Renal pelvis (tissue), 12 donors: ENCODE measurements at places on chromosomes 5 and 9. TPM values are rescaled to one million over a fixed set of nuclear protein-coding genes. Genes with fewer than 3 reads are reported as not detected.

DNA sequence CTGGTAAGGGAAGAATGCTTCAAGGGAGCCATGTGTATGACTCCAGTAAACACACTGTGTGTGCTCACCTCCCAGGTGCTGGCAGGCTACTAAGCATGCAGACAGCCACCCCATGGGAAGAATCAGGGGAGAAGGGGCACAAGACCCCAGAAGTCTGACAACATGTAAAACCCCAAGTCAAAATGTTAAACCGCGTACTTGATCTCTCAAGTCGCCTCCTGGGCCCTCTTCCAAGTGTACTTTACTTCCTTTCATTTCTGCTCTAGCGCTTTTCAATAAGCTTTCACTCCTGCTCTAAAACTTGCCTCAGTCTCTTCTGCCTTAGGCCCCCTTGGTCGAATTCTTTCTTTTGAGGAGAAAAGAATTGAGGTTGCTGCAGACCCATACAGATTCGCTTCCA is 31.3 kb downstream of the DAPK1 start:
- DNase-seq: no peak

DNA sequence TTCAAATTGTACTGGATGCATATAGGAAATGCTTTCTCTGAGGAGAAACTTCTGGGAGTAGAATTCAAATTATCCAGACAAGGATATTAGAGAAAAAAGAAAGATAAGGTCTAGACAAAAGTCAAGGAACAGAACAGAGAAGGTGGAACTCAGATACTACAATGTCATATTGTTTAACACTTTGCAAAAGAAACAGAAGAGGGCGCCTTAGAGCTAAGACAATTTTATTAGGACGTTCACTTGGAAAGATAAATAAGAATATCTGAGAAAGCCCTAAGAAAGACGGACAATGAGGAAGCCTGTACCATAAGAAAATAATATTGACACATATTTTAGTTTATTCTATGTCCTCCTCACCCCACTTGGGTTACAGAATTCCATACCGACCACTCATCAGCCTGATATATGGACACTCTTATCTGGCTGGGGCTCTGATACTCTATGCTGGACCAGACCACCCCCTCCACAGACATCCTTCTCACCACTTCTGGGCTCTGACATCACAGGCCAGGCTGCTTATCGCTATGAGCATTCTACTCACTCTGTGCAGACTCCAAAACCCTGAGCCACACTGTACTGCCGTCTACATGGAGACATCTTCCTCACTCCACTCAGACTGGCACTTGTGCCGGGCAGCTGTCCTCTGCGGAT is 9.1 kb upstream of the AK3 start:
- peak; percentile 36 for DNase-seq

DNA sequence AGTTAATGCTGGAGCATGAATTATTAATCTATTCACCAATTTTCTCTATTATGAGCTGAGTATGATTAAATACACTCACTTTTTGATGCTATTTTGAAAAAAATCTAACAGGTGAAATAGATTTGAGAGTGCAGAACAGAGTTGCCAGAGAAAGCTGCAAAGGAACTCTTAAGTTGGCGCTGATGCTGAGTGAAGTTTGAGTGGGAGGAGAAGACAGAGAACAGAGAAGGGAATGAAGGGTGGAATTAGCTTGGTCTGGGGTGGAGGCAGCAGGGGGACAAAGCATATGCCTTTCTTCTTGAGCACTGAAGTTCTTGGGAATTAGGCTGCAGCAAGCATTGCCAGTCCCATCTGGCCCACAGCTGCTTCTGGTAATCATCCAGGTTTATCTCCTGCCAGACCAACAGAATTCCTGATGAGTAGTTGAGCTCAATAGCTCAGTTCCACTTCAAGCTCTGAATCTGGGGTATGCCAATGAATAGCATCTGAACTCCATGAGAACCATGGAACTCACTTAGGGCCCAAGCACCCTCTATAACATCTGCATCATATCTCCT is 290.1 kb downstream of the HINT1 start:
- DNase-seq: no peak

GRCh38 chr9:27408001-27408400 is 111.1 kb upstream of the EQTN start:
- DNase-seq: no peak

DNA sequence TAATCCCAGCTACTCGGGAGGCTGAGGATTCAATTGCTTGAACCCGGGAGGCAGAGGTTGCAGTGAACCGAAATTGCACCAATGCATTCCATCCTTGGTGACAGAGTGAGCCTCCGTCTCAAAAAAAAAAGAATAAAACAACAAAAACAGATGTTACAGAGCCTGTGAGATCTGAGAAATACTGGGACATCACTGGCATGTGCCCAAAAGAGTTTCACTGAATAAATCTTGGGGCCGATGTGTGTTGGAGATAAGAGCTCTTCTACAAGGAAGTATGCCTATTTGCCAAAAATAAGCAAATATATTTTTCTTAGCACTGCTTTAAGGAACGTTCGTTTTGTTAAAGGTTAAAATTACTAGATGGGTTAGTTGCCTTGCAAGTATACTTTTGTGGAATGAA is 55.1 kb downstream of the KIAA1958 start:
- peak; percentile 20 for DNase-seq

GRCh38 chr5:62369039-62369438 is 34.7 kb downstream of the DIMT1 start:
- no peak for DNase-seq

GRCh38 chr5:6584101-6584645 is 48.7 kb downstream of the NSUN2 start:
- no peak for DNase-seq

DNA sequence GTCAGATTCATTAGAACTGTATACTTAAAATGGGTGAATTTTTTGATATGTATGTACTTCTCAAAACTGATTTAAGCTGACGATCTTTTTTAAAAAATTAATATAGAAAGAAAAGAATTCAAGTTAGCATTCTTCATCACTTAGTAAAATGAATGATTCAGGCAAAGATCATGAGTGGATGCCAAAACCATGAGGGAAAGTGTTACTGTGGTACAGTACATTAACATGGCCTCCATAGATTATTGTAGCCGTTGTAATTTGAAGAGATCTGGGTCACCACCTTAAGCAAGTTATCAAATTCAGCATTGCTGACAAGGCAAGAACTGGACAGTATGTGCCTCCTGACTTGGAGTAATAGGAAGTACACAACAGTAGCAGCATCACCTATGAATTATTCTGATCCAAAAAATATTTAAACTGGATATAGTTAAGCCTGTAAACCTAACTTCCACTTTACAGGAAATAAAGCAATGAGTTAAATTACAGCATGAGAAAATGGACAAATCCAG is 29.7 kb downstream of the C9orf85 start:
- no peak for DNase-seq

GRCh38 chr9:112699230-112699629 is 18.7 kb downstream of the INIP start:
- DNase-seq: no peak

DNA sequence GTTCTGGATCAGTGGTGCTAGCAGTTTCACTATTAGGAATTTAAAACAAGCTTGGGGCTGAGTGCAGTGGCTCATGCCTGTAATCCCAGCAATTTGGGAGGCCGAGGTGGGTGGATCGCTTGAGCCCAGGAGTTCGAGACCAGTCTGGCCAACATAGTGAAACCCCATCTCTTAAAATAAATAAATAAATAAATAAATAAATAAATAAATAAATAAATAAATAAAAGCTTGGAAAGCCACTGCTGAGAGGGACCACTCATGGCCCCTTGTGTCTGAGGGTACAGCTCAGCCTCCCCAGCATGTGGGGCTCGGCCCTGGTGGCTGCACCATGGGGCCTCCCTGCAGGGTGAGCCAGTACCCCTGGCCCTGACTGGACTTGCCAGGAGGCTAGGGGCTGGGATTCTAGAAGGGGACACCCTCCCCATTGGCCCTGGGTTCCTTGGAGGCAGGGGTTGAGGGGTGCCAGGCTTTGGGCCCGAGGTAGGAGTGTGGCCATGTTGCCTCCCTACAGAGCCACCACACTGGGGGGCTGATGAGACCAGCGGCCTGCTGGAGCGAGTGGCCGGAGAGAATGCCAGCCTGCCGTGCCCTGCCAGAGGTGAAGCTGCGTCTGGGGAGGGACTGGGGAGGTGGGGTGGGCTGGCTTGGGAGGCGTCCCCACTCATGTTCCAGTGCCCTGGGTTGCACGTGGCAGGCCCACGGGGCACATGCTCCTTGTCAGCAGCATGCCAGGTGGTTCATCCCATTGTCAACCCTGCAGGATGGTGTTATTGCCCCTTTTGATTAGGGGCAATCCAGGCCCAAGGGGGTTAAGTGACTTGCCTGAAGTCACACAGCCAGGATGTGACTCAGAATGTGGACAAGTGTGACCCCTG is 76.5 kb downstream of the HMCN2 start:
- no peak for DNase-seq

- DNase-seq: no peak
Observed at GRCh38 chr5:103849934-103850333, 287.3 kb upstream of the NUDT12 start.

DNA sequence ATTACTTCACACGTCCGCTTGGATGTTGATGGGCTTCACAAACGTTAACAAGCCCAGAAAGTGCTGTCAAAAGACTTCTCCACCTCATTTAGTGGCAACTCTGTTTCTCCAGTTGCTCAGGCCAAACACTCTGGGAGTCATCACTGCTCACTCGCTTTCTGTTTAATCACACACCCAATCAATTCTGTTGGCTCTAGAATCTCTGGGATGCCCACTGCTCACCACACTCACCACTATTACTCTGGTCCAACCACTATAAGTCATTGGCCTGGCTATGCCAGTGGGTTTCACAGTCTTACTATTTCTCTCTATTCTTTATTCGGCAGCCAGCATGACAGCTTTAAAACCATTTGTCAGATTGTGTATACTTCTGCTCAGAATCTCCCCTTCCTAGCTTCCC is 163.5 kb downstream of the KDM4C start:
- DNase-seq: no peak

DNA sequence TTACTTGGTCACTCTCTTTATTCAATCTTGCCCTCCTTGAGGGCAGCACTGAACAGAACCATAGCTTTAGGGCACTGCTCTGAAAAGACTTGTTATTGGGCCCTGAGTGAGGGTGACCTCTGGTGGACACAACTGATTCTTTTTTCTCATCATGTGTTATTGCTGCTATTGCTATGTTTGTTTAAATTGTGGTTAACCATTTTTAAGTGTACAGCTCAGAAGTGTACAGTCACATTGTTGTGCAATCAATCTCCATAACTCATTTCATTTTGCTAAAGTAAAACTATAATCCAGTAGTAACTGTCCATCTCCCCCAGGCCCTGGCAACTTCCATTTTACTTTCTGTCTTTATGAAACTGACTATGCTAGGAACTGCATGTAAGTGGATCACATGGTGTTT is 351.1 kb upstream of the RIOK2 start:
- peak; percentile 17 for DNase-seq

DNA sequence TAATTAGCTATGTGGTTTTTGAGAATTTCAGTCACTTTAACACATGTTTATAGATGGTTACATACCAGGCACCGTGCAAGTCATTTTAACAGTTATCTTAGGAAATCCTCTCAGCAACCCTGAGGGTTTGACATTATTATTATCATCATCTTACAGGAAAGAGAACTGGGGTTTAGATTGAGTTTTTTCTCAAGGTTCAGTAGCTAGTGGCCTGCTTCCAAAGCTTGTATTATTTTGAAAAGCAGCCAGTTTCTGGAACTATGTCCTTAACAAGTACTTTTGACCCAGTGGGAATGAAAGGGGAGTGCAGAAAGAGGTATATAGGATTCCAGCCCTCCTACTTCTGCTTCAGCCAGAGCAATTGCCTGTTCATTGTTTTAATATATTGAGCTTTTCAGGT is 157.5 kb downstream of the COMMD10 start:
- DNase-seq: peak; percentile 26

- DNase-seq: no peak
Observed at GRCh38 chr5:179825655-179826182, 5.0 kb downstream of the SQSTM1 start.

DNA sequence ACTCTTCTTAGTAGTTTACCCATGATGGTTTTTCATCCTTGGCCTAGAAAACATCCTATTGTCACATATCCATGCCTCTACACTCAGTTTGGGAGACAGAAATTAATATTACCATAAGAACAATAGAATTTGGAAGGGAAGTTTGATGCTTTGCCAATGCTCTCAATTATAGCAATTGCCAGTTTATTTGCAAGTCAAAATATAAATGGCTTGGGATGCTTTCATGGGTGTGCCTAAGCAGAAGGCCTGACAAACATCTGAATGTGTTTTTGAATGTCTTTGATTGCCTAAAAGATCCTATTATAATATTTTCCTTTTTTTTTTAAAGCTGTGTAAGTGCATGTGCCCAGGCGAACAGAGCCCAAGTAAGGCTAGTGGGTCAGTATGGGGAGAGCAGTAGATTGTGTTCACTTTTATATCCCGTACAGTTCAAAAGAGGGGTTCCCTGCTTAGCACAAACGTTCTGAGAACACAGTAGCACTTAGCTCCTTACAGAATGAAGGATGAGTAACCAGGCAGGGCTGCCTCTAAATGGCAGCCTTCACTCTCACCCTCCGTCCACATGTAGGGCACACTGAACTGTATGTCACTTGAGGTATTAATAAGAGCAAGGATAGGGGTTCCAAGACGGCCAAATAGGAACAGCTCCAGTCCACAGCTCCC is 56.0 kb upstream of the AGXT2 start:
- DNase-seq: no peak

- DNase-seq: no peak
Observed at GRCh38 chr9:32395510-32396216, 11.2 kb downstream of the ACO1 start.

DNA sequence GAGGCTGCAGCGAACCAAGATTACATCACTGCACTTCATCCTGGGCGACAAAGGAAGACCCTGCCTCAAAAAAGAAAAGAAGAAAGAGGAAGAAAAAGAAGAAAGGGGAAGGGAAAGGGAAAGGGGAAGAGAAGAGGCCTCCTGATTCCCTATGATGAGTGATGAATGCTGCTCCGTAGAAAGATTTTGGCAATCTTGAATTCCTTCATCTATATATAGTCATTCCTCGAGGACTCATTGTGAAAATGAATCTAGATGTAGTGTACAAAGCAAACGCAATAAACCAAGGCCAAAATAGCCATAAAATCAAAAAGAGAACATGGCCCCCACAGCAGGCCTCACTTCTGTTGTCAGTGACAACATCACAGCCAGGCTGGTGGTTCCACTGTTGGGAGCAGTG is 218.0 kb downstream of the DCP2 start:
- DNase-seq: no peak

DNA sequence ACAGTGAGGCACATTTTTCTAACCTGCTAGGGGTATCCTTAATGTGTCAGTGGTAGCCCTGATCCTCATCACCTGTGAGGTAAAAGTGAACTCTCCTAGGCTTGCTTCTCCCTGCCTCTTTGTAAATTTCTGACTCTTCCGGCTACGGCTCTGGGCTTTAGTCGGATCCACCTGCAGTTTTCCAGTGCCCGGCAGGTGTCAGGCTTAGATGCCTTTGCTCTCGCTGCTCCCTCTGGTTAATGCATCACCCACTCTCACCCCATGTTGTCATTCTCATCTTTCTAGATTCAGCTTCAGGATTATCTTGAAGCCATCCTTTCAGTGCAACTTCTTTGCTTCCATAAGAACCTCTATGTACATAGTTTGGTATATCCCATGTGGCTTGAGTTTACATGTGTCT is 3.6 kb downstream of the CEP78 start:
- peak; percentile 27 for DNase-seq

FNBP1 gene
- 40.9 TPM for polyA plus RNA-seq

SSBP2 gene
- 80.7 TPM for polyA plus RNA-seq

MUSK gene
- polyA plus RNA-seq: 0.15 TPM

TMEM267 gene
- 18.0 TPM for polyA plus RNA-seq

SLC34A1 gene
- 249 TPM for polyA plus RNA-seq

WWC1 gene
- polyA plus RNA-seq: 99.8 TPM

AJM1 gene
- 1.7 TPM for polyA plus RNA-seq

PCDHB16 gene
- polyA plus RNA-seq: 7.4 TPM

CTXN3 gene
- 0.09 TPM for polyA plus RNA-seq

PHPT1 gene
- polyA plus RNA-seq: 115 TPM

MEIKIN gene
- not detected for polyA plus RNA-seq

SARDH gene
- 12.9 TPM for polyA plus RNA-seq

FOXD4L4 gene
- 0.34 TPM for polyA plus RNA-seq
